ENCODE measurements at places on chromosomes 6 and 20.
A peak's percentile ranks its signal among the peaks of the same experiment; 100 is the strongest.

DNA sequence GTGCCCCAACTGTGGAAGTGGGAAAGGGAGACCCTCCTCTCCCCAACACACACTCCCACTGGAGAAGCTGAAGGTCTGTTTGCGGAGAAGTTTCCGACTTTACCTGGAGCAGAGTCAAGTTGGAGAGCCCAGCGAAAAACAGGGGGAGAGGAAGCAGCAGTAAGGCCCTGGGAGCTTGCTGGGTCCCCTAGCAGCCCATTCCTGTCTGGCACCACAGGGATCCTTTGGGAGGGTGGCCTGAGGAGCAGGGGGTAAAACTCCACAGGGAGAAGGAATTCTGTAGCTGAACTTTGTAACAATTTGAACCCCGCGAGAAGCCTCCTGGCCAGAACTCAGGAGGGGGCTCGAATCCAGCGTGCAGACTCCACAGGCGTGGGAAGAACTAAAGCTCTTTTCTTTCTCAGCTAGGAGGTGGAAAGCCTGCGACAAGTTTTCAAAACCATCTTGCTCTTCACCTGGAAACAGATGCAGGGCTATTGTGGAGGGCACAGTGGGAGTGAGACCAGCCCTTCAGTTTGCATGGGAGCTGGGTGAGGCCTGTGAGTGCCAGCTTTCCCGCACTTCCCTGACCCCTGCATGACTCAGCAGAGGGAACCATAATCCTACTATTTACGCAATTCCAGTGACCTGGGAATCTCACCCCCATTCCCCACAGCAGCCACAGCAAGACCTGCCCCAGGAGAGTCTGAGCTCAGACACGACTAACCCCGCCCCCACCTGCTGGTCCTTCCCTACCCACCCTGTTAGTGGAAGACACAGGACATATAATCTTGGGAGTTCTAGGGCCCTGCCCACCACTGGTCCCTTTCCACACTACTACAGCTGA, 25.8 kb downstream of the SERPINB9 start:
- DNase-seq: no peak

GRCh38 chr6:22673474-22673873, 104.1 kb downstream of the HDGFL1 start:
- DNase-seq: no peak

- no peak for DNase-seq
These were observed 6.0 kb downstream of the HSF2 start for GRCh38 chr6:122405417-122405816.

DNA sequence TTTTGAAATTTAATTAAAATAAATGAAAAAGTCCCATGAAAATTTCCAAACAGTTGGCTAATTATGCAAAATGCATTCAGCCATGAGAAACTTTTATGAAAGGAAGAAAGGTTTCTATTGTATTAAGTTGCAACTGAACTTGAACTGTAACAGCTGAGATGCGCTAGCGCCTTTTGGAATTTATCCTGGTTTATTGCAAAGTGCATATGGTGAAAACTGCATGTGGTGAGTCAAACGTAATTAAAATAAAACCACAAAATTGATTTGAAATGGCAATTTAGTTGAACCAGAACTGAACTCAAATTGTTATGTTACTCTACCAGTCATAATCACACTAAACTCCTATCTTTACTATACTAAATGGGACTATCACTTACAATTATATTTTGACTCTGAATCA, 46.4 kb upstream of the COL21A1 start:
- DNase-seq: no peak

DNA sequence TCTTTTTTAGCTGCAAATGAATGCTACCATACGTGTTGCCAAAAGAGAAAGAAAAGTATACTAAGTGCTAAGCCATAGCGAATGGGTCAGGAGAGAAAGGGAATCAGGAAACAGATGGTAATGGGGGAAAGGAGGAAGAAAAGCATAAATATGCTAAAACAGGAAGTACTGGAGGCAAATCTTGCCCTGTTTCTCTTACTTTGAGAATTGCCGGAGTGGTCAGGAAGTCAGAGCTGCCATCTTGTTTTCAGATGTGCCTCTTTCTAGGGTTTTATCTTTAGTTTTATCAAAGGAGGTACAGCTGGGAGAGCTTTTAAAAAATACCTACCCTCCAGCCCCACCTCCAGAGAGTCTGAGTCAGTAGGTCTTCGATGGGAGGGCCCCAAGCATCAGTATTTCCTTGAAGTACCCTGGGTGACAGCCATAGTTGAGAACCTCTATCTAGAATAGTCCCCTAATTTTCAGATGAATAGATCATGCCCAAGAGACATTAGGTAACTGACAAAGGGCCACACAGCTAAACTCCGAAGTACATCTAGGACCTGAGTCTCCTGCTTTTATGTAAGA, 193.3 kb downstream of the CLIC5 start:
- no peak for DNase-seq

GRCh38 chr6:134585517-134585873, 267.6 kb upstream of the SGK1 start:
- no peak for DNase-seq

- DNase-seq: no peak
These were observed 71.9 kb downstream of the PTPN1 start for GRCh38 chr20:50582092-50582491.

- no peak for DNase-seq
These were observed 5.4 kb upstream of the FBXO30 start for GRCh38 chr6:145819994-145820393.

GRCh38 chr6:106530502-106530901, 98.8 kb downstream of the RTN4IP1 start:
- DNase-seq: no peak

DNA sequence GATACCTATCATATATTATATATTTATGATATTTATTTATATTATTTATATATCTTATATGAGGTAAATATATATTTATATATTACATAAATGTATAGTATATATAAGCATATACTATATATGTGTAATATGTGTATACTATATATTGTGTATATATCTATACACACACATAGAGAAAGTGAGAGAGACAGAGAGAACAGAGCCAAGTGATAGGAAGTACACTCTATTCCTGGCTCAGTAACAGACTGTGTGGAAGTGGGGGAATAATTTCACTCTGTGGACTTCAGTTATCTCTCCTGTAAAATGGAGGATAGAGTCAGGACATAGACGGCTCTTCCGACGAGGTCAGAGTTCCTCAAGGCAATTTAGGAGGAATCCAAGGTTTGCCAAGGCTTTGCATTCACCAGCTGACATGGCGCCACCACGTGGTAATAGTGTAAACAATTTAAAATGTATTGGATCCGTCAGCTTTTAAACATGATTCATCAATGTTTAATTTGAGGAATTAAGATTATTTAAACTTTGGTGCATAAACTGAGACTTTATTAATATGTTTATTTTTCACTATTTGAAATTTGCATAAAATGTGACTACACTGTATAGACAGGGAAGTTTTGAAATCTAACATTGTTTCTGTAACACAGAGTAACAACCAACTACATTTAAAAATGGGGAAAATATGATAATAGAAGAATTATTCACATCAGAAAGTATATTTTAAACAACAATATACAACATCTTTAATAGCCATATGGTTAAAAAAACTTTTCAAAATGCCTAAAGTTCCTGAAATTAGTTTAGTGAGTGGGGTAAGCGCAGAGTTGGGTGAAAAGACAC, 75.4 kb upstream of the TMEM244 start:
- peak; percentile 11 for DNase-seq

GRCh38 chr20:18805881-18806280, 7.7 kb upstream of the SCP2D1 start:
- DNase-seq: no peak

DNA sequence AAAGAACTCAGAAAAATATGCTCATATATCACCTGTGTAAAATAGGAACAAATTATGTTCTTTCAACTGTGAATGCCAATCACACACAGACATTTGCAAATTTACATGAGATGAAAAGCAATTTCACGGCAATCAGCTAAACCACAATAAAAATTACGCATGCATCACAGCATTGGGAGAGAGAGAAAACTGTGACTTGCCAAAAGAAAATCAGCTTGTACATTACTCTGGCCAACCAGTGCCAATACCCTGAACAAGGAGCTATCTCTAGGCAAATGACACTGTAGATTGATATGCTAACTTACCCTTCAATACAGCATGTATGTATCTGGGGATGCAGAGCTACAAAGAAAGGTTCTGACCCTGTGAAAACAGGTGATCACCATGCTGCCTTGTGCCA, 515.6 kb downstream of the EYS start:
- DNase-seq: no peak

DNA sequence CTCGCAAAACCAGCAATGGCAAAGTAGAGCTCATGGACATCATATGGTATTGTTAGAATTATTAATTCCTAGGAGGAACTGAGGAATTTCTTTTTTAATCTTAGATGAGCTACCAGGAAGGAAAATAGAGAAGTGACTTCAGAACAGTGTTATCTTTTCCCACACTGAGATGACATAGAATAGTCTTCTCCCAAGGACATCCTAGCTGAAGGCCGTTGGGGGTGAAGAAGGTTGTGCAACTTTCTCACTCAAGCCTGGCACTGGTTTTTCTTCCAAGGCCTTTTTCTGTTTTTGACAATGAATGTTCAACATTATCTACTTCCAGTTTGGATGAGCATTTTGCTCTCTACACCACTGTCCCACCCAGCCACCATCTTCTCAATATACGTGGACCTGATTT, 35.8 kb upstream of the MAS1 start:
- DNase-seq: no peak
